ENCODE measurements at places on chromosomes 2 and 18.

DNA sequence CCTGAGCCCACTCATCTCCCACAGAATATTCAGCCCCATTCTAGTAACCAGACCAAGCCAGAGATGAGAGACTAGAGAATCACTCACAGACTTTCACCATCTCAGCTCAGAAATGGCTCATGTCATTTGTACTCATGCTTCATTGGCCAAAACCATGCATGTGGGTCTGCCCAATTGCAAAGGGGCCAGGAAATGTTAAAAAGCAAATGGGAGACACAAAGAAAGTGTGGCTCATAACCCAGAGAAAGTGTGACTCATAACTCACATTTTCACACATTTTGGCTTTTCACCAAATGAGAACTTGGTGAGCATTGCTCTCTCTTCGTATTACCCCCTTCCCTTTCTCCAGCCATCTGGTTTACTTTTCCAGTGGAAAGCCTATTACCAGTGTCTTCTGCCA lies 66.2 kb downstream of the MDH1 start:
- DNase-seq = no peak

GRCh38 chr2:196068271-196069209 lies at the start of gene DNAH7:
TSS of gene DNAH7 (minus strand) at chr2:196068837. CDS start at chr2:196068711, 126 bp downstream.
- DNase-seq = peak; percentile 90

DNA sequence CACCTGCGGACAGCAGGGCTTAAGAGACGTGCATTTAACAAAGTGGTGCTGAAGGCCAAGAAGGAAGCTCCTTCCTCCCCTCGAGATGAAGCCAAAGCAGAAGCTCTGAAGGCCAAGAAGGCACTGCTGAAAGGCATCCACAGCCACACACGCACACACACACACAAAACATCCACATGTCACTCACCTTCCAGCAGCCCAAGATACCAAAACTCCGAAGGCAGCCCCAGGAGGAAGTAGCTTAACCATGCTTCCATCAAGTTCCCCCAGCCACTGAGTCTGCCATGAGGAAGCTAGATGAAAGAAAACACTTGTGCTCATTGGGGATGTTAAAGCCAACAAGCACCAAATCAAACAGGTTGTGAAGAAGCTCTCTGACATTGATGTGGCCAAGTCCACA lies 175.7 kb upstream of the POU3F3 start:
- DNase-seq = no peak

- DNase-seq = no peak
Measured at GRCh38 chr2:217521820-217522219, 481.0 kb downstream of the TNS1 start.

GRCh38 chr18:22741318-22741717 lies 191.8 kb upstream of the RBBP8 start:
- no peak for DNase-seq

- no peak for DNase-seq
Measured at GRCh38 chr2:64263315-64263714, 119.1 kb upstream of the PELI1 start.

DNA sequence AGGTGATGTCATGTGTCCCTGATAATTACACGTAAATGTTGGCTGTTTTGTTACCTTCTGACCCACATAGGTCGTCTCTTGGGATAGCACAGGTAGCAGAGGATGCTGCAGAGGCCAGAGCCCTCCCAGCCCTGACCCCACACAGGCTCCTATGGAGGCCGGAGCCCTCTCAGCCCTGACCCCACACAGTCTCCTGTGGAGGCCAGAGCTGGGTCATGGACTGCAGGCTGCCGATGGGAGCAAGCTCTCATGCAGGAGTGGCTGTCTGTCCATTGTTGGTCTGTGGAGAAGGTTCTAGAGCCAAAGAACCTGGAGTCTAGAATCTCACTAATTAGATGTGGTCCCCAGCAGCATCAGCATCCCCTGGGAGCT lies 155.5 kb downstream of the LDLRAD4 start:
- no peak for DNase-seq

GRCh38 chr2:135985826-135986393 lies 484 bp upstream of the DARS1 start:
- DNase-seq = no peak

DNA sequence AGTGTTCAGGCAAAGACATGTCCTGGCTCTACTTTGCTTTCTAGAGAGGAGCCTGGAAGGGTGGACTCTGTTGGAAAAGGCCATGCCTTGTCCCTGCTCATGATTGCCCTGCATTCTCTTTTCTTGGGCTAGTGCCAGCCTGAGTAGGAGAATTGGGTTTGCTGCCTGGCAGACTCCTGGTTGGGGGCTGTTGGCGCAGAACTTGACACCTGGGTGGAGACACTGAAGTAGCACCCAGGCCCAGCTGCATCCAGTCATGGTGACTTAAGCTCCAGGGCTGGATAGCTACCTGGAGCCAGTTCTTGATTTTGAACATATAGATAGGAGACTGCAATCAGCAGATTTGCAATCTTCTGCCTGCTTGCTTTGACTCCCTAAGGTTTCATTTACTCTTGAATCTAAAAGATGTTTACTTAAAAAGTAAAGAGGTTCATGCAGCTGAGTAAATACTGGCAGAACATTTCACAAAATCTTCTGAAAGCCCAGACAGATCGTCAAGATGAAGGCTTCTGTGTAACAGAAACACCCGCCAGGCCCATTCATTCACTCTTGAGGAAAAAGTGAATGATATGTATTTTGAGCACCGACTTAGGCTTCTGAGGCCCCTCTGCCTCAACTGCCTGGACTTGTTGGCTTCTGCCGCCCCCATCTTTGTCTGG lies 38.0 kb upstream of the YWHAQ start:
- DNase-seq = peak; percentile 27

DNA sequence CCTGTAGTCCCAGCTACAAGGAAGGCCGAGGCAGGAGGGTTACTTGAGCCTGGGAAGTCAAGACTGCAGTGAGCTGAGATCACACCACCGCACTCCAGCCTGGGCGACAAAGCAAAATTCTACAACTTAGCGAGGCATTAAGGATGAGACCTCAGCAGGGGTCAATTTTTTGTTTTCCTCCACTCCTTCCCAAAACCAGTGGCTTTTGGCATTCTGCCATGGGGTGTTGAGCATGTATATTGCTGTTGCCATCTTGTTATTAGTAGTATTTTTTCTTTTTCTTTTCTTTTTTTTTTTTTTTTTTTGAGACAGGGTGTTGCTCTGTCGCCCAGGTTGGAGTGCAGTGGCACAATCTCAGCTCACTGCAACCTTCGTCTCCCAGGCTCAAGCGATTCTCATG lies 8.9 kb upstream of the GIGYF2 start:
- DNase-seq = no peak

GRCh38 chr2:240998706-240998994 lies 232 bp downstream of the SNED1 start:
- DNase-seq = no peak

DNA sequence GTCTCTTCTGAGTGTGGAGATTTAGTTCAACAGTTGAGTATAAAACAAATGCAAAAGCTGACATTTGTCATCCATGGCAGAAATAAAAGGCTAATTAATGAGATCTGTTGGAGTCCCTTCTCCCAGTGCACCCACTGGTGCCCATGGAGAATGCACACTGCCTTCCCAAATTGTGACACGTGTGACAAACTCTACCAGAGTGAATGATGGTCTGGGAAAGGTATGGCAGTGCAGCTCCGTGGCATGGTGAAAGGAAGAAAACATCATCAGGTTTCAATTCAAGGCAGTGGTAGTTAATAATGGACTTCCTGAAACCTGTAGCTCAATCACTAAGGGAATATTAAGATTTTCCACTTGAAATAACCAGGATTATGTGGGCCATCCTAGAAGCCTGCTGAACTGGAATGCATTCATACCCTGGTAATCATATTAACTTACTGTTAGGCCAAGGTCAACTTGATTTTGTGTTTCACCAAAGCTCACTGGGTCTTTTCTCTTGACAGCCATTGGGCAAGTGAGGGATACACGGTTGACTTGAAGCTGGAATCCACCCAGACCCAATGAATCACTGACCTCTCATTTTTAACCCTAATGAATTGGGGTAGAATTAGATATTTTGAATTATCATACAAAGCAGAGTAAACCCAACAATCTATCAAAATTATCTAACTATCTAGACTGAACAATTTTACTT lies 167.6 kb downstream of the AFF3 start:
- no peak for DNase-seq

DNA sequence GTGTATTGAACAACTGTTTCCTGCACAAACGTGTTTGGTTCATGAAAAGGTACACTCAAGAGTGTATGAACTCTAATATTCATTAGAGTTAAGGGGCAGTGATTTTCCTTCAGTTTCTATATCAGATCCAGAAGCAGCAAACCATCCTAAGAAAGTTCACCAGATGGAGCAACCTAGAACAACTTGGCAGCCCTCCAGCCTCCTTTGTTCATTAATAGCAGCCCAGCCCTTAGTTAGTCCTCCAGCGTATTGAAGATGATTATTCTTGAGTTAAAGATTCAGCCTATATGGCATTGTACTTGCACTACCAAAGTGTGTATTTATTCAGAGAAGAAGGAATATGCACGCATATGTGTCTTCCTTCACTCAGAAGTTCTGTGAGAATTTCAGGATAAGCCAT lies 365.5 kb downstream of the SETBP1 start:
- DNase-seq = no peak

All from WERI-Rb-1 (cell line).